Activated naive CD8-positive, alpha-beta T cell treated with anti-CD3 and anti-CD28 coated beads, Interleukin-2, amount 10 ng/mL, durations not matched to agents 7 days and 5 days (primary cell): ENCODE measurements at places on chromosomes 4 and X. TPM values are rescaled to one million over a fixed set of nuclear protein-coding genes. Genes with fewer than 3 reads are reported as not detected.

GRCh38 chr4:107376293-107376692 is 340.2 kb upstream of the DKK2 start:
- no peak overlapping the region for H3K4me3 ChIP-seq
- H3K4me1 ChIP-seq = no peaks in the 10 kb centered on the region
- no peak overlapping the region for H3K27ac ChIP-seq
- peaks cover 12% of the 10 kb centered on the region for H3K27me3 ChIP-seq

Gene BBS12
- 1.7 TPM for total RNA-seq

DNA sequence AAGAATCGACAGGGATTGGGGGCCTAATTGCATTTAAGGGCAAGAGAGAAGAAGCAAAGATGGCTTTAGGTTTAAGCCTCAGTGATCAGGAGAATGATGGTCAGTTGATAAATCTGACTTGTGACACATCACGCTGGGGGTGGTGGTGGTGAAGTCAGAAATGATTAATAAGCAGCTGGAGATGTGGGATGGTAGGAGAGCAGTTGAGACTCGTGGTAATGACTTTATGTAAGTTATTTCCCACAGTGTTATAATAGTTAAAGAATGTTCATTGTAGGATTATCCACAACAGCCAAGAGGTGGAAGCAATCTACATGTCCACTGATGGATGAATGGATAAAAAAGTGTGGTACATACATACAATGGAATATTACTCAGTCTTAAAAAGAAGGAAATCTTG is 178.9 kb upstream of the GPC4 start:
- no peak overlapping the region for H3K27ac ChIP-seq
- DNase-seq = no peak
- peaks cover 4% of the 10 kb centered on the region for H3K4me1 ChIP-seq
- no peak overlapping the region for H3K4me3 ChIP-seq

DNA sequence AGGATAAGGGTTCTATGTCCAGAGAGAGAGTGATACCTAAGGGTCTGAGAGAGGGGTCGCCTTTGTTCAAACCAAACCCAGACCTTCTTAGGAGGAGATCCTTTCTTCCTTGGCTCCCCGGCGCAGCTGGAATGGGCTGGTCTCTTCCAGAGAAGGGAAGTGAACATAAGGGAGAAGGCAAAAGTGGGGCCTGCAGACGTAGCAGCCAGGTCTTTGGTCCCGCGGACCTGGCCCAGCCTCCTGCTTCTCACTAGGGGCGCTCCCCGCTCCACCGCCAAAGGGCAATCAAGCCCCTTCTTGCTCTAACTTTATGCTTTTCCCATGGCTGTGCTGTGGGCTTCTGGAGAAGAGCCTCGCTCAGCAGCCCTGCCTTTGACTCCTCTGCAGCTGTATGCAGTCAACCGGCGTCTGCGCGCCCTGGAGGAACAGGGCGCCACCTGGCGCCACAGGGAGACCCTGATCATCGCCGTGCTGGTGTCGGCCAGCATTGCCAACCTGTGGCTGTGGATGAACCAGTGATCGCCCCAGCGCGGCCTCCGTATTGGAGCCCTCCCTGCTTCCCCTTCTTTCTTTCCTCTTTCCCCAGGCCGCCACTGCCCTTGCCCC is 6.5 kb downstream of the FATE1 start:
- DNase-seq = no peak
- H3K27me3 ChIP-seq = peaks cover 2% of the 10 kb centered on the region
- H3K4me3 ChIP-seq = no peak overlapping the region
- no peak overlapping the region for H3K27ac ChIP-seq

DNA sequence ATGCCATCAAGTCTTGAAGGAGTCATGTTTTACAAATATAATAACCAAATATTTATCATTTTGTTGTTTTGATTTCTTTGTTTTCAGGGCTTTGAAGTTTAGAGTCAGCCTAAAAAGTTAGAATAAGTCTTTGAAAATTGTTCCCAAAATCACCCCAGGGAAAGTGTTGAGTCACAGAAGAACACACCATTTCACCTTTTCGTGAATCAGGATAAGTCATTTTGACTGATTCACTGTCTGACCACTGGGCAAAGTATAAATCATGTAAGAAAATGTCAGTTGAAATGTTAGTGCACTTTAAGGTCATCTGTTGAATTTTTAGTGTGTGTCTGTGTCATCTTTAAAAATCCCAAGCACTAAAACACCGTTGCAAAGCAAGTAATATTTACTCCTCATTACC is 1320.1 kb downstream of the RPA4 start:
- no peak for DNase-seq
- H3K27ac ChIP-seq = no peak overlapping the region
- H3K4me3 ChIP-seq = no peak overlapping the region
- no peaks in the 10 kb centered on the region for H3K4me1 ChIP-seq
- no peaks in the 10 kb centered on the region for H3K36me3 ChIP-seq

- H3K27me3 ChIP-seq = no peaks in the 10 kb centered on the region
- no peaks in the 10 kb centered on the region for H3K36me3 ChIP-seq
- DNase-seq = no peak
- H3K4me1 ChIP-seq = no peaks in the 10 kb centered on the region
Observed at GRCh38 chr4:81839347-81840042, 367.8 kb upstream of the RASGEF1B start.

Gene AREG
- total RNA-seq = 0.40 TPM

DNA sequence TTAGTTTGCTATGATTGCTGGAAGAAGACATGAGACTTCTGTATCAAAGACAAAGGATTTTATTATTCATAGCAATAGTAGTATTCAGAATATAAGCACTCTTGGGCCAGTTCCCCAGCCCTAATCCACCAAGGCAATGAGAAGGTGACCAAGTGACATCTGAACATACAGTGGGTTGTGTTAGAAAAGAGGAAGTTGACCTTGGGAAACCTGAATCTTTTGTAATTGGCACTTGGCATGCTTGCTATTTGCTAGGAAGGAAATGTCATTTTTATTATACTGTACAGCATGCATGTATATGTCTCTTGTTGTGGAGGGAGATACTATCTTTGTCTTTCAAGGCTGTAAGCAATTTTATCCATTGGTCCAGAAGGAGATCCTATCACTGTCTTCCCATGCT is 216.1 kb upstream of the FAT1 start:
- H3K27ac ChIP-seq = no peak overlapping the region
- no peak for DNase-seq
- H3K27me3 ChIP-seq = no peaks in the 10 kb centered on the region

Gene RHOXF2
- total RNA-seq = not detected

Gene WDR17
- total RNA-seq = 1.2 TPM

GRCh38 chr4:72951147-72951546 is 118.4 kb downstream of the COX18 start:
- H3K4me3 ChIP-seq = no peak overlapping the region
- no peaks in the 10 kb centered on the region for H3K4me1 ChIP-seq
- H3K27ac ChIP-seq = no peak overlapping the region
- no peak for DNase-seq

Gene CXCR3
- total RNA-seq = 105 TPM

Gene ABRAXAS1
- total RNA-seq = 20.1 TPM

GRCh38 chr4:33722800-33723516 is 2521.4 kb downstream of the ARAP2 start:
- no peak overlapping the region for H3K4me3 ChIP-seq
- H3K36me3 ChIP-seq = no peaks in the 10 kb centered on the region
- no peak for DNase-seq

GRCh38 chr4:7398104-7398423 is 36.7 kb downstream of the PSAPL1 start:
- no peak for DNase-seq
- H3K4me3 ChIP-seq = no peak overlapping the region
- H3K36me3 ChIP-seq = no peaks in the 10 kb centered on the region
- no peak overlapping the region for H3K27ac ChIP-seq
- peaks cover 17% of the 10 kb centered on the region for H3K27me3 ChIP-seq
- no peaks in the 10 kb centered on the region for H3K4me1 ChIP-seq

DNA sequence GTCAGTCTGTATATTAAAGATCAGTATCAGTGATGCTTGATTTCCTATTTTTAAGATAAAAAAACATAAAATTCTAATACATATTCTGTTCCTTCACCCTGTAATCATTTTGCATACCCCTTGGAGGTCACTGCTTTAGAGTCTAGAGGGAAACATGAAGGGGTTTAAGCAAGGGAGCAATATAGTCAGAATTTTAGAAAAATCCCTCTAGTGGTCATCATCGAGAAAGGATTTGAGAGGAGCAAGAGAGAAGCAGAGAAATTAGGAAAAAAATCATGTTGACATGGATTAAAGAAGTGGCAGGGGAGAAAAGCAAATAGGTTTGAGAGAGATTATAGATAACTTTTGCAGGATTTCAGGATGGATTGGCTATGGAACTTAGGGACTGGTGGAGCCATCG is 11.1 kb downstream of the APEX2 start:
- no peak overlapping the region for H3K27ac ChIP-seq
- no peaks in the 10 kb centered on the region for H3K27me3 ChIP-seq
- peaks cover 11% of the 10 kb centered on the region for H3K4me1 ChIP-seq
- no peak overlapping the region for H3K4me3 ChIP-seq

DNA sequence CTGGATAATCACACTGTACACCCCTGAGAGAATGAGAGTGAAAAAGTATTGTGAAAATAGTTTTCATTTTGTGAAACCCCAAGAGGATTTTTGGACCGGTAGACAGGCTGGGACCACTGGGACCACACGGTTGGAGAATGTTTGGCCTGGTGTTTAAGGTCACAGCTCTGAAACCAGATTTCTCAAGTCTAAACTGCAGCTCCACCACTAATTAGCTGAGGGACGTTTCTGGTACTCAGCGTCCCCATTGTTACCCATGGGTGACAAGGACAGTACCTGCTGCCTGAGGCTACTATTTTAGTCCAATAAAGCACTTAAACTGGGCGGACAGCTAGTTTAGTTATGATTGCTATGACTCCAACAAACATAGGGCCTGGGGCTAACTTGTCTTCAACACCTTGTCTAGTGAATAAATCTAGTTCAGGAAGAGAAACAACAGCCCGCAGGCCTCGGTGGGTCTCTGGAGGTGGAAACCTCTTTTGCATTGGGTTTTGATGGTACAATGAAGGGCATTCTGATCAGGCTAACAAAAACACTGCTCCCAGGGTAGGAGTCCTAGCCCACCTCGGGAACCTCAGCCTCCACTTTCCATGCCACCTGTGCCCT is 509 bp upstream of the USP11 start:
- H3K4me1 ChIP-seq = peaks cover 13% of the 10 kb centered on the region
- no peaks in the 10 kb centered on the region for H3K27me3 ChIP-seq
- peaks cover 14% of the 10 kb centered on the region for H3K36me3 ChIP-seq
- H3K4me3 ChIP-seq = peak overlapping the region; percentile 96

DNA sequence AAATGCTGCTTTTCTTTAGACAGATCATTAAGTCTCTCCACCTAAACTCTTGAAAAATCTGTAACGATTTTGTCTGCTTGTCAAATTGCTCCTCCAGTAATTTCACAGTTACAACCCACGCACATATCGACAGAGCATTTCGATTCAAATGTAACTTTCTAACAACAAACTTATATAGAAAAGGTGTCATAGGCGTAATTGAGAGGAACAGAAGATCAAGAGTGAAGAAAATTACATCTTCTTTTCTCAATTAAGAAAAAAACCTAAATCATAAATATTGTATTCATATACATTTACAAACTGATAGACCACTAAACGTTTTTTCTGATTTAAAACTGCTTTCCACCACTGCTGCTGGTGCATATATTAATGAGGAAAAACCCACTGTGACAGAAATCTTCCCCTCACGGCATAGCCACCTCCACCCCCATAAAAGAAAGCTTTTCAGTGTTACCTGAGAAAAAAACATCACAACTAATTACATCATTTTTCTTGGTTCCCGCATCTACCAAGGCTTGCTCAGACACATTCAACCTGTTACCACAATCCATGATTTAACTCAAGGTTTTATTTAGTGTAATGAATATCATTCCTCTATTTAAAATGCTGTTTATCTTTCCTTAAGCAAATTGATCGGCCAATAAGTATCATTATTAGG is 1.9 kb downstream of the GPM6A start:
- no peaks in the 10 kb centered on the region for H3K4me1 ChIP-seq
- H3K4me3 ChIP-seq = no peak overlapping the region
- no peaks in the 10 kb centered on the region for H3K27me3 ChIP-seq
- no peaks in the 10 kb centered on the region for H3K36me3 ChIP-seq

Gene VCX3A
- not detected for total RNA-seq

GRCh38 chr4:87026800-87027495 is 92.1 kb downstream of the AFF1 start:
- H3K4me1 ChIP-seq = peaks cover 16% of the 10 kb centered on the region
- H3K36me3 ChIP-seq = peaks cover 2% of the 10 kb centered on the region
- no peaks in the 10 kb centered on the region for H3K27me3 ChIP-seq
- no peak overlapping the region for H3K4me3 ChIP-seq
- H3K27ac ChIP-seq = no peak overlapping the region
